ENCODE measurements at places on chromosomes 13 and 19.
A peak's percentile ranks its signal among the peaks of the same experiment; 100 is the strongest.

- peak; percentile 19 for DNase-seq
Observed at GRCh38 chr19:36916991-36917390, 859 bp downstream of the ZNF568 start.

- no peak for DNase-seq
Observed at GRCh38 chr13:98826146-98826545, 73.7 kb upstream of the SLC15A1 start.

DNA sequence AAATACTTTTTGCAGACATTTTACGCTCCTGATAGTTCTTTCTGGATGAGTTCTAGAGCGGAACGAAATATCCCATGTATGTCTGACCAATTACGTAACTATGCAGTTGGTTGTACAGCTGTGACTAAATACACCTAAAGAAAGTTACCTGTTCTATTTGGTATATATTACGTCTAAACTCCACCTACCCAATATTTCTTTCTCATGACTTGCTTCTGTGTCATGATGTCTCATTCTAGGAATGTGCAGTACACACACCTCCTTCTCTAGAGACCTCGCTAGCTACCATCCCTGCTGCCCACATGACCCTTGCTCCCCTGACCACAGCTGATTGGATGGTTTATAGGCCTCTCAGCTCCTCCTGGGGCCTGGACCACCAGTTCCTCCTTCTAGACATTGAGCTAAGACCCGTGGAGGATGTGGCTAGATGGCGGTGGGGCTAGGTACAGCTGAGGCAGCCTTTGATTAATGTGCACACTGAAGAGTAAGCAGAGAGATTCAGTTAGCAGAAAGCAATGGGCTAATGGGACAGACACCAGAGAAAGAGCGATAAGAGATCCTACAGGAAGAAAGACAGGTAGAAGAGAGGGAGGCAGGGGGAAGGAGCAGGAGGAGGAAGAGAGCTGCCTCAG lies 422.1 kb downstream of the COG6 start:
- DNase-seq, result no peak

DNA sequence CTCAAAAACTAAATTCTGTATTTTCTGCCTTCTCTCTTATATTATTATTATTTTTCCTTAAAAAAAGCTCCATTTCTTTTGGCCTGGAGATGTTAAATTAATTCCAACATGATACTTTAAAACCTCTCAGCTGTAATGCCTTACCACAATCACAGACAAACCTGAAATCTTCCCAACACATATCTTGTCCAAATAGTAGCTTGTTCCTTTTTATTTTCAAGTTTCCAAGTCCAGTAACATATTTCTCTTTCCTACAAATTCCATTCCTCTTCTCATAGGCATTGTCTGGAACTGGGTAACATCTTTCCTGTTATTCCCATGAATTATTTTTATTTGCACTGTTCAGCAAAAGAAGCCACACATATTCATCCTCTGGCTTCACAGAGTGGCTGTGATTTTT lies 137.0 kb downstream of the SLITRK6 start:
- no peak for DNase-seq

DNA sequence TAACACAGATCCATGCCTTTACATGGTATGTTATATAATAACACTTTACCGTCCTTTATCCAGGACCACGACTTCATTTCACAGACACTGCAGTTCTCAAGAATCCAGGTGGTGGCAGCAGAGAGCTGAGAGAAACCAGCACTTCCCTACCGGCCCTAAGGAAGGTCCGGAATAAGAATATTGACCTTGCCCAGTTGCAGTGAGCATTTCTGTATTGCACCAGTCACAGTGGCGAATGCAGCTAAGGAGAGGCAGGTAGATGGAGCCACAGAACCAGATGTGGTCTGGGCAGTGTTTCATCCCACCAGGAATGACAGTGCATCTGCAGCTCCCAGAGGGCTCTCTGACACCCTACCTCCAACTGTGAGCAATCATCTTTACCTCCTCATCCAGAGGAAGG lies 44.6 kb downstream of the ZNF787 start:
- DNase-seq, result peak; percentile 56

DNA sequence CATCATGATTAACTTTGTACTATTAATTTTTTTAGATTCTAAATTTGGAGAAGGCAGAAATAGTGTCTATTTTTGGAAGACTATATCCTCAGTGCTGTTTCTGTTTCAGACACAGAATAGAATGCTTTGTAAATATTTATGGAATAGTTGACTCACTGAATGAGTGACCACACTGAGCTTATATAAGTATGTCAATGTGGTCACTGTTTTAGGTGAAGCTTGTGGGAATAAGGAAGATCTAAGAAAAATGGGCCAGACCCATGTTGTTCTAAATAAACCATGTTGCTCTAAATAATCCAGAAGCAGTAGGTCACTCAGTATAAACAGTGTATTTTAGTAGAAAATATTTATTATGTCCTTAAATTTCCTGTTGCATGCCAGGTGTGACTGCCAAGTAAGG lies 45.5 kb upstream of the DACH1 start:
- no peak for DNase-seq

DNA sequence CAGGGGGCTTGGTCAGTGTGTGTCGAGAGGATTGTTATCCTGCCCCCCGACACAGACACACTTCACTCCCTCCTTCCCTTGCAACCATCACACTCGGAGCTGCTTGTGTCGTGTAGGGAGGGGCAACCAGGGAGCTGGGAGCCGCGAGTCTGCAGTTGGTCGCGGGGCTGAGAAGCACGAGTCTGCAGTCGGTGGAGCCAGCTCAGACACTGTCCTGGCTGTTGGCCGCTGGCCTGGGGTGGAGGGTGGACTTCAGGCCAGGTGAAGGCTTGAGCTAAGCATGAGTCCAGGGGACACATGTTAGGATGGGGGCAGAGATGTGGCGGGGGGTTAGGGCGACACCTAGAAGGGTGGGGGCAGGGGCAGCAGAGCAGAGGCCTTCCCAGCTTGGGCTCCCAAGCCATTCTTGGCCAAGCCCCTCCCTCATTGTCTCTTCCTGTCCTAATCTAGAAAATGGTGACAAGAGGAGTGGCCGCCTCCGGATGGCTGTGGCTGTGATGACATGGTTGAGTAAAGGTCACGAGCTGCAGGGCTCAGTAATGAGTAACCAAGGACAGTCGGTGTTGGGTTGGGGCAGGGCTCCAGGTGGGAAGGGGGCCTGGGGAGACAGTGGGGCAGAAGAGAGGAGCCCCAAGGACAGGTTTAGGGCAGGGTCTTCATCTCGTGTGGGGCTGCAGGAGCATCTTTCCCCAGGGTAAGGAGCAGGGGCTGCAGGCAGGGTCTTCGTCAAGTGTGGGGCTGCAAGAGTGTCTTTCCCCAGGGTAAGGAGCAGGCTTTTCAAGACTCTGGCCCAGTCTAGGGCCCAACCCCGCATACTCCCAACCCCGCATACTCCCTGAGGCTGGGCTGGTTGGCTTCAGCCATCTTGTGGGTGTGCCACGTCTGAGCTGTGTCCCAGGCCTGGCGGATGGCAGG lies 8.6 kb downstream of the PPP5C start:
- DNase-seq, result no peak

DNA sequence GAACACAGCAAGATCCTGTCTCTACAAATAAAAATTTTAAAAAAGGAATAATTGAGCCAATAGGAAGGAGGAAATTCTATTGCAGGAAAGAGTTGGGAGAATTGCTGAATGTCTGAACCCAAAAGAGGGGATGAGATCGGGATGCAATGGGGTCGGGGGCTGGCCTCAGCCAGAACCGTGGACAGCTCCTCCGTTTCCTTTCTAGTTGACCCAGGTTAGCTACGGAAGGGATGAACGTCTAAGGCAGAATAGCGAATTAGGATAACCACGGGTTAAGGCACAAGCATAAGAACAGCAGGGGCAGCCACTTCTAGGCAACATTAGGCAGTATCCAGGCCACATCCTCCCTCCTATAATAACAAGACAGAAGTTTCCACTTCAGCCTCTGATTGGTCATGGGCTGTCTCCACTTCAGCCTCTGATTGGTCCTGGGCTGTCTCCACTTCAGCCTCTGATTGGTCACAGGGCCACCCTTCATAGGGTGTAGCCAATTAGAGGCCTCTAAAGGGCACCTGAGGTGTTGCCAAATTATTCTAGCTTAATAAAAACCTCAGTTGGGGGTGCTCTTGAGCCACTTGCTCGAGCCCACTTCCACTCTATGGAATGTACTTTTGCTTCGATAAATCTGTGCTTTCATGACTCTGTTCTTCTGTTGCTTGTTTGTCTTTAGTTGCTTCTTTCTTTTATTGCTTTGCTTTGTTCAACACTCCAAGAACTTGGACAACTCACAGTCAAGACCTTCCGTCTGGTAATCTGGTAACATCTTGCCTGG lies 24.9 kb upstream of the TPM4 start:
- DNase-seq, result no peak

DNA sequence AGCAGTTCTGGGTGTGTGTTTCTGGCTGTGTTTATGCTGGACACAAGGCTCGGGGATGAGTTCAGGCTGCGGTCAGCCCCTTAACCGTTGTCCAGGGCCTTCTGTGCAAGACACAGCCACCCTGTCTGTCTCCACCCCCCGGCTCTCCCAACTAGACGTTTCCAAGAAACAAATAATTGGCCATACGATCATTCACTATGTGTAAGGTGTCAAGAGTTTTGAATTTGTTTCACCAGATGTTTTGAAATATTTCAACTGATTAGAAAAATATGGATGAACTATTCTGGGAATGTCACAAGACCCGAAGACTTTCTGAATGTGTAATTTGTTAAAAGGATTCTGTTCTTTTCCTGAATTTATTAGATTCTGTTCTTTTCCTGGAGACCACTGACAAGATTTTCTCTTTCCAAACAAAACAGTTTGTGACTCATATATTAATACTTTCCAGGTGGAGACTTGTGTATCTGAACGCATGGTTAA lies 318.2 kb downstream of the MYO16 start:
- no peak for DNase-seq

DNA sequence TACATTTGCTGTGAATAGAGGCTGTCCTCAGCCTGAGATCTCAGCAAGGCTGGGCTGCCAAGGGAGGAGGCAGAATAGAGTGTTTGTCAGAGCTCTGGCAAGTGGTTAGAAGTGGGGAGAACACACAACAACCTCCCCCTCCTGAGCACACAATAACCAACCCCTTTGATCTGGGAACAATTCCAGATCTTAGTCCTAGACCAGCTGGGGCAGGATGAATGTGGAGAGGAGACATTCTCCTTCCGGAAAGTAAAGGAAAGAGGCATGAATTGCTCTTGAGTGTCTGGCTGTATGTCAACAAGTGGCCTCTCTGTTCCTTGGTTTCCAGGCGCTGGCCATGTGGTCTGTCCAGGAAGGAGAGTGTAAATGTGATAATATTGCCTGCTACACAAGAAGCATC lies 114.9 kb upstream of the TMTC4 start:
- peak; percentile 5 for DNase-seq

DNA sequence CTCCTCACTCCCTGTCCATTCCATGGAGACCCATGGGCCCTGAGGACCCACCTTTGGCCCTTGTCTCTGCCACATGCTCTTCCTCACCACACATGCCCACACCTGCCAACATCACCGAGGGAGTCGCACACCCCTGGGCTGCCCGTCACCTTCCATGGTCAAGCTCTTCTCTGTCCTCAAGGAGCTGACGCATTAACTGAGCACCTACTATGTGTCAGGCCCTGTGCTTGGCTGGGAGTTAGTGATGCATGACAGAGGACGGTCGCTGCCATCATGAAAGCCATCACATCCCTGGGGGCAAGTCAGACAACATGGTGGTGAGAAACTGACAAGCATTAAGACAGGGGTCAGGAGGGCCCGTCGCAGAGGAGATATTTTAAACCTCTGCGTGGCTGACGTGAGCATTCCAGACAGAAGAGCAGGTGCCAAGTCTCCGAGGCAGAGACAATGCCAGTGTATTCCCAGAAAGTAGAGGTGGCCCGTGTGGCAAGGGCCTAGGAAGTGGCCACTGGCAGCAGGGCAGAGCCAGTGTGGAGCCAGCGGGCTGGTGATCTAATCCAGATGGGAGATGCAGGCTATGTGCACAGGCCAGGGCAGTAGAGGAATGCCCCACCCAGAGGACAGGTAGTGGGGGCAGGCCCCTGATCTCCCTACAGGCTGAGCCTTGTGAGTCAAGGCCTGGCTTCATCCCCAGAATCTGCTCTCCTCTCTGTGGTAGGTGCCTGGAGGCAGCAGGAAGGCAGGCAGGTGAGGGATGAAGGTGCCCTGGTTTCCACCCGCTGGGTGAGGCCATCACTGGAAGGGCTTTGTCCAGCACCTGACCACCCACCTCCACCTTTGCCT lies 21.2 kb downstream of the ELAVL1 start:
- DNase-seq, result no peak

DNA sequence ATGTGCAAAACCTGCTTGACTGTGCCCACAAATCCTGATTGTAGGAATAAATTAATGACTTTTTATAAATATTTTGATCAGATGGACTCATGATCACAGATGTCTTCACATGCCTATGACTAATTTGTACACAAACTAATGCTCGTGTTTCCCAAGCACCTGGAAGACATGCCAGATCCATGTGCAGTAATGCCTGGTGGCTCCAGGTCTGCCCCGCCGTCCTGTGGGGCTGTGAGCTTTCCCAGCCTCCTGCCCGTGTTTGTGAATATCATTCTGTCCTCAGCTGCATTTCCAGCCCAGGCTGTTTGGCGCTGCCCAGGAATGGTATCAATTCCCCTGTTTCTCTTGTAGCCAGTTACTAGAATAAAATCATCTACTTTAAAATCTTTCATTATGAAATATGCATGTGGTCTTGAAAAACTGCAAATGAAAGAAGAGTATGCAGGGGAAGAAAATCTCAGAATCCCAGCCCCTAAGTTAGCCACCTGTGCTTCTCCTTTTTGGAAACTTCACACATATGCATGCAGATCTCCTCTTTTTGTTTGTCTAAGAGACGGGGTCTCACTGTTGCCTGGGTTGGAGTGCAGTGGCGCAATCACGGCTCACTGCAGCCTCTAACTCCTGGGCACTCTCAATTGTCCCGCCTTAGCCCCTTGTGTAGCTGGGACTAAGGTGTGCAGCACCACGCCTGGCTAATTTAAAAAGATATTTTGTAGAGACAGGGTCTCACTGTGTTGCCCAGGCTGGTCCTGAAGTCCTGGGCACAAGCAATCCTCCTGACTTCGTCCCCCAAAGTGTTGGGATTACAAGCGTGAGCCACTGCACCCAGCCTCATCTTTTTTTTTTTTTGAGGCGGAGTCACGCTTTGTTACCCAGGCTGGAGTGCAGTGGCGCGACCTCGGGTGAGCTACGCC lies 6.2 kb downstream of the RPL28 start:
- no peak for DNase-seq

GRCh38 chr19:51325161-51325976 lies 13.9 kb downstream of the IGLON5 start:
- no peak for DNase-seq

DNA sequence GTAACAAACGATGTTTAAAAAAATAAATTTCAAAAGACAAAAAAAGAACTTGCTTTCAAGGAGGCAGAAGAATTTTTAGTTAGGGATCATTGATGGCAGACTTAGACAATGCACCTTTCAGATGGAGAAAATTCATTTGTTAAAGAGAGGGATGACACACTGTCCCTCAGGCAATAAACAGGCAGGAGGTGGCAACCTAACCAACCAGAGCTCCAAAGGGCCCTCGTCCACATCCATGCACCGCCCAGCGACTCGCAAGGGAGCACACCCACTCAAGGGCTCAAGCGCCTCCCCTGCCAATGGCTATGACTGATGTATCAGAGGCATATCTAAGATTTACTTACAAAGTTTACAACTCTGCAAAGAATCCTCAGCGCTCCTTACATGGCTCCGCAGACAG lies 81.9 kb downstream of the TUBGCP3 start:
- no peak for DNase-seq

- DNase-seq, result no peak
Observed at GRCh38 chr13:66922444-66922843, 307.7 kb downstream of the PCDH9 start.

- DNase-seq, result no peak
Observed at GRCh38 chr13:43805071-43805468, 18.3 kb upstream of the ENOX1 start.

GRCh38 chr19:5039642-5040543 lies 71.0 kb downstream of the KDM4B start:
- no peak for DNase-seq

All from cerebellar cortex (tissue), 1 donor.